ENCODE measurements at places on chromosomes 1 and 21.
A peak's percentile ranks its signal among the peaks of the same experiment; 100 is the strongest.

DNA sequence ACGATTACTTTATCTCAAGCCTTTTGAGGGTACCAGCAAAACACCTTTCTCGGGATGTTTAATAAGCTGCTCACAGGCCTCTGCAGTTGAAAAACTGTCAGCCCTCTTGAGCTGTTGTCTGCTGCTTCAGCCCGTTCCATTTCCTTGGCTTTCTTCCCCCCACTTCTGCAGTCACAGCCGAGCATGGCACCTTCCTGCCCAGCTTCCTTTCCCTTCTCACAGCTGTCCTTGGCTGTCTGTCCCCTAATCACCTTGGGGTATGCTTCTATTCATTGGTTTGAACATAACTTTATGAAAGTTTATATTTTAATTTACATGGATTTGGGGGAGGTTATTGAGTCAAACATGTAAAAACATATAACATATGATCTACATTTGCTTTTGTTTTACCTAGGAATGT, 6.9 kb upstream of the PROX1 start:
- DNase-seq = no peak

DNA sequence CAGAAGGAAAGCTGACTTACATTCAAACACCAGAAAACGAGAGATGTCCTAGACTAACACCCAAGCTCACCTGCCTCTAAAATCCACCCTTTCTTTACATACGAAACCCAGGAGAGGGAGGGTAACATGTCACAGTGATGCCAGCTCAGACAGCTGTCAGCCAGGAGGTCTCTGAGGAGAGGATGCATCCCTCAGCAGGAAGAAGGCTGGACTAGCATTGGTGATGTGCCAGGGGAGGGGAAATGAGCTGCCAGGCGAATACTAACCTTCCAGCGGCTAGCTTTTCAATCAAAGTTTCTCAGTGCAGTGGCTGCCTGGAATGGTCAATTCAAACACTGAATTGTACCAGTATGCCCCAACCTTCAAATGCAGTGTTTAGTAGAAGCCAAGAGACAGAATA, 3.6 kb upstream of the UBE2G2 start:
- DNase-seq = no peak

- peak; percentile 30 for DNase-seq
Measured at GRCh38 chr1:81920245-81920740, 119.6 kb downstream of the ADGRL2 start.

DNA sequence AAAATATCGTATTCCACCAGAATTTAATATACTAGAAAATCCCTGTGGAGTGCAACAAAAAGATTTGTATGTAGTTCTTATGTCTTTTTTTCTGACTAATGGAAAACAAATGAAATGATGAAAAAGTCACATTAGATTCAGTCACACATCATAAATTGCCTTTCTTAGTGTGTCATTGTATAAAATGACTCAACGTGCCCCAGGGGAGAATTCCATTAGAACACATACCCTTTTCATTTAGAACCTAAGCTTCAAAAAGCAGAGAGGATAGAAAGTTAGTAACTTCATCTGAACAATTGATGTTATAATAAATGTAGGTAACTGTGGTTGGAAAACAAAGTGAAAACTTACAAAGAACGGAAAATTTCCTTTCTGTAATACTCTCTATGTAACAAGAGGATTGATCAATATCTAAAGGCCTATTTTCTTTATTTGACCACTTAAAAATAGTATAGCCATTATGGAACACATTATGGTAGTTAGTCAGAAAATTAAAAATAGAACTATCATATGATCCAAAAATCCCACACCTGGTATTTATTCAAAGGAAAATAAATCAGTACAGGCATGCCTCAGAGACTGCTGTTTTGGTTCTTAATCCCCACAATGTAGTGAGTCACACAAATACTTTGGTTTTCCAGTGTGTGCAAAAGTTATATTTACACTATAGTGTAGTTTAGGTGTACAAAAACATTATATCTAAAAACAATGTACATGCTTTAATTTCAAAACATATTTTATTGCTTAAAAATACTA, 1016.1 kb downstream of the KCNT2 start:
- no peak for DNase-seq

- DNase-seq = no peak
Measured at GRCh38 chr1:223886516-223886921, 40.8 kb upstream of the TP53BP2 start.

DNA sequence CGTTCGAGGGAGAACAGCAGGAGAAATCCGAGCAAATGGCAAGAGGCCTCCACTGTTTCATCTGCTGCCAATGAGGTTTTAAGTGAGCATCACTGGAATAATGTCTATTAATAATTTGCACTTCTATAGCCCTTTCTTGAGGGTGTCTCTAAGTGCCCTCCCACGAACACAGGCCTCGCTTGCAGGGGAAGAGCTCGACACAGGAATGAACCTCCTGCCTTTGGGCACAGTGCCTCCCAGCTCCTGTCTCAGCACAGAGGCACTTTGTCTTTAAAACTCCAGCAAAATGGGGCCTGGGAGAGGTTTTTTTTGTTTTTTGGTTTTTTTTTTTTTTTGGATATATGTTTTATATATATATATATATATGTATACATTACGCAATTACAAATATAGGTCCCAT, 56.6 kb downstream of the OLIG1 start:
- DNase-seq = no peak

DNA sequence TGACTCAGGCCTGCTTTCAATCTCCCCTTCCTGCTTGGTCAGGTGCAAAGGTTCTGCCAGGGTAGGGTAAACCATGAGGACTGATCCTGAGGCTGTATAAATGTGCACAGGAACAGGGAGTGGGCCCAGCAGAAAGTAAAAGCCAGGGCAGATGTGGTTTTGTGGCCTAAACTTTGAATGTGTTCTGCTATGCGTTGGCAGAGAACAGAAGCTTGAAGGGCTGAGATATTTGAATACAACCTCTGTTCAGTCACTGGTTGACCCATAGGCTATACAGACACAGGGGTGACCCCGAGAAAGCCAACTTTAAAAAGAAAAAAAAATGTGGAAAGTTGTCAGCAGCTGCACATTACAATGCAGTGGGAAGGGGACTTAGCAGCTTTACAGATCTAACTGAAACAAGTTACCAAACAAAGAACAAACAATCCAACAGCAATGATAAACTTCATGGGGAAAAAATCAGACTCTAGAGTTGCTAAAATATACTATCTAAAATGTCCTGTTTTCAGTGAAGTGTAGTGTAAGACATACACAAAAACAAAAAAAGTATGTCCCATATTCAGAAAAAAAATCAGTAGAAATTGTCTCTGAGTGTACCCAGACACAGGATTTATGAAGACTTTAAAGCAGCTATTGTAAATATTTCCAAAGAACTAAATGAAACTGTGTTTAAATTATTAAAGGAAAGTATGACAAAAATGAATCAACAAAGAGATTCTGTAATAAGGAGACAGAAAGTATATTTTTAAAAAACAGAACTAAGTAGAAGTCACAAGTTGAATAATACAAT, 216.1 kb downstream of the RPS6KC1 start:
- no peak for DNase-seq

DNA sequence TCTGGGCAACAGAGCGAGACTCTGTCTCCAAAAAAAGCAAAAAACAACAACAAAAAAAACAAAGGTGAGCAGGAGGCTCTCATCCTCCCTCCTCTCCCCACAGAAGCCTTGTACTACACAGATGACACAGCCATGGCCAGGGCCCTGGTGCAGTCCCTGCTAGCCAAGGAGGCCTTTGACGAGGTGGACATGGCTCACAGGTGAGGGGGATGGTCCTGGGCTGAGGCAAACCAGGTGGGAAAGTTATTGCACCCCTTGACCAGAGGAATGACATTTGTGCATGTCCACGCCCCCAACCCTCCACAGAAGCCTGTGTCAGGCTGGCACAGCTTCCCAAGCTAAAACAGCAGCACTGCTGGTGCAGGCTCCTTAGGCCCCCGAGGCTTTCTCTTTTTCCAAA, 2.4 kb downstream of the ADPRS start:
- DNase-seq = no peak

DNA sequence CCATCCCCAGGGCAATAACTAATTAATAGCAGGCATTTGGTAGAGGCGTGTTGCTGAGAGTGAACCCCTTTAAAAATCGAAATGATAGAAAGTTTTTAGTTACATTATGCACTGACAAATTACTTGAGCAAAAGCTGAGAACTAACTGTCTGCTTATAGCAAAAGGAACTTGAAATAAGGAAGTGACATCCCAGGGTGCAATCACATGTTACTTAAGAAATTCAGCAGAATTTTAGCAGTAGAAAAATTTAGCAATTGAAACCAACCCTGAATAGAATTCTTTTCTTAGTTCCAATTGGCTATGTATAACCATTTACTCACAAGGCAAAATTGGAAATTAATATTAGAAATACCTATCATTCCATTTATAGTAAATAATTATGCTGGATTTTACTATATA, 139.5 kb upstream of the SAMSN1 start:
- DNase-seq = no peak

DNA sequence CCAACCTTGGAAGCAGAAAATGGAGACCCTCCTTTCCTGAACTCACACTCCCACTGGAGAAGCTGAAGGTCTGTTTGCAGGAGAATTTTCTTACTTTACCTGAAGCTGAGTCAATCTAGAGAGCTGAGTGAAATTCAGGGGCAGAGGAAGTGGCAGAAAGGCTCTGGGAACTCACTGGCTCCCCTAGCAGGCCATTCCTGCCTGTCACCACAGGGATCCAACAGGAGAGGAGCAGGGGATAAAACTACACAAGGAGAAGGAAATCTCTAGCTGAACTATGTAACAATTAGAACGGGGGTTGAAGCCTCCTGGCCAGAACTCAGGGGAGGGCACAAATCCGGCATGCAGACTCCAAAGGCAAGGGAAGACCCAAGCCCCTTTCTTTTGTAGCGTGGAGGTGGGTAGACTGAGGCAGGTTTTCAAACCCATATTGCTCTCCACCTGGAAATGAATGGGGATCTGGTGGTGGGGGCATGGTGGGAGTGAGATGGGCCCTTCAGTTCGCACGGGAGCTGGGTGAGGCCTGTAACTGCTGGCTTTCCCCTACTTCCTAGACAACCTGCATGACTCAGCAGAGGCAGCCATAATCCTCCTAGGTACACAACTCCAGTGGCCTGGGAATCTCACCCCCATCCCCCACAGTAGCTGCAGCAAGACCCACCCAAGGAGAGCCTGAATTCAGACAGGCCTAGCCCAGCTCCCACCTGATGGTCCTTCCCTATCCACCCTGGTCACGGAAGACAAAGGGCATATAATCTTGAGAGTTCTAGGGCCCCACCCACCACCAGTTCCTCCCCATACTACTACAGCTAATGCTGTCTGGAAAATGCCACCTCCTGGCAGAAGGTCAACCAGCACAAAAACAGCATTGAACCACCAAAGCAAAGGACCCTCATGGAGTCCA, 158.1 kb downstream of the LTN1 start:
- DNase-seq = no peak

DNA sequence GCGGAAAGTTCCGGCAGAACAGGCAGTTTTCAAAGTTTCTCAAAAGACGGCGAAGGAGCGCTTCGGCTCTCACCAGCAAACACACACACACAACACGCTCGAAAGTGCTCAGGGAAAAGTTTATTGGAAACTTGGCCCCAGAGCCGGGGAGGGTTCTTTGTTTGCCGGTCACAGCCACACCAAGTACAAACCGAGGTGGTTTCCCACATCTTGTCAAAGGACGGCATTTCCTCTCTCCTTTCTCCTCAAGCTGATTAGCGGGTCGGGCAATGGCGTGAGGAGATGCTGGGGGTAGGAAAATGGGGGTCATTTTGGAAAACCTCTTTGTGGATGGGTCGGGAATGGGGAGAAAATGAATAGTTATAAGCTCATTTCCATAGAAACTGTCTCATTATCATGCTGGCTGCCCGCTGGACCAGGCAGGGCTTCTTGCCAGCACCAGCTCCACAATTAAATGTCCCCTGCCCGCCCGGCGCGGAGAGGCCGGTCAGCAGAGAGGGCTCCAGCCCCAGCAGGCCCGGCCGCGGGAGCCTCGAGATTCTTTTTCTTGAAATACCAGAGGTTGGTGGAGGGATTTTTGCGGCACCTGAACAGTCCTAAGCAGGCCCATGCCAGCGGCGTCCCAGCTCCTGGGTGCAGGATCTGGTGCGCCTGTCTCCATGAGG, 92.3 kb downstream of the PRDM16 start:
- no peak for DNase-seq
